ENCODE measurements at places on chromosomes 4 and X.

DNA sequence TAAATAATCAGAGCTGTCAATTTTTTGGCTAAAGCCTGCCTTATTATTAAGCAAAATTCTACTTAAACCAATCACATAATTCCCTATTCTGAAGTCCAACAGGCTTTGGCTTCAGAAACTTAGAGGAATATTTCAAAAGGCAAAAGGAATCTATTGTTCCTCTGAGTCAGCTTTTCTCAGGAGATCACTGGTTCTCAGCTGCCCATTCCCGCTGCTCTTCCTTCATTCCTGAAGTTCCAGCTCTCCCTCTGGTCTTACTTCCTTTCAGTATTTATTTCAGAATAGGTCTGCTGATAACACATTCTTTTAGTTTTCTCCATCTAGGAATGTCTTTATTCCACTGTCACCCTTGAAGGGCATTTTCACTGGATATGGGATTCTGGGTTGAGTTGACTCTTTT, 133.7 kb downstream of the SOWAHB start:
- no peak for DNase-seq

- no peak for DNase-seq
Measured at GRCh38 chrX:110304371-110304770, 13.5 kb downstream of the AMMECR1 start.

DNA sequence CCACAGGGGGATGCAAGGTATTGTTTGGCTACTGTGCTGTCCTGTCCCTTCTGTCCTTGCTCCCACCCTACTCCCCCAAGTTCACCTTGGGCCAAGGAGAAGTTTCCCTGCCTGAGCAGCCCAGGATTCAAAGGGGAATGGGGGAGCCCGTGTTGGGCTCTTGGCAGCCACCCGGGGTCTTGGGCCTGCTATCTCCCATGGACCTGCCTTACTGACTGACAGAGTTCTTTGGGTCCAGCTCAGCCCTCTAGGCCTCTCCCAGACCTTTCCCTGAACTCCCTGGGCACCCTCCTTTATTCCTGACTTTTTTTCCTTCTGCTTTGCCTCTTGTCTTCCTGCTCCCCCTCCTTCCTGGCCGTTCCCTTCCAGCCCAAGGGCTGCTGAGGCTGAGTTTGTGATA, 67.4 kb downstream of the STARD8 start:
- DNase-seq = no peak

DNA sequence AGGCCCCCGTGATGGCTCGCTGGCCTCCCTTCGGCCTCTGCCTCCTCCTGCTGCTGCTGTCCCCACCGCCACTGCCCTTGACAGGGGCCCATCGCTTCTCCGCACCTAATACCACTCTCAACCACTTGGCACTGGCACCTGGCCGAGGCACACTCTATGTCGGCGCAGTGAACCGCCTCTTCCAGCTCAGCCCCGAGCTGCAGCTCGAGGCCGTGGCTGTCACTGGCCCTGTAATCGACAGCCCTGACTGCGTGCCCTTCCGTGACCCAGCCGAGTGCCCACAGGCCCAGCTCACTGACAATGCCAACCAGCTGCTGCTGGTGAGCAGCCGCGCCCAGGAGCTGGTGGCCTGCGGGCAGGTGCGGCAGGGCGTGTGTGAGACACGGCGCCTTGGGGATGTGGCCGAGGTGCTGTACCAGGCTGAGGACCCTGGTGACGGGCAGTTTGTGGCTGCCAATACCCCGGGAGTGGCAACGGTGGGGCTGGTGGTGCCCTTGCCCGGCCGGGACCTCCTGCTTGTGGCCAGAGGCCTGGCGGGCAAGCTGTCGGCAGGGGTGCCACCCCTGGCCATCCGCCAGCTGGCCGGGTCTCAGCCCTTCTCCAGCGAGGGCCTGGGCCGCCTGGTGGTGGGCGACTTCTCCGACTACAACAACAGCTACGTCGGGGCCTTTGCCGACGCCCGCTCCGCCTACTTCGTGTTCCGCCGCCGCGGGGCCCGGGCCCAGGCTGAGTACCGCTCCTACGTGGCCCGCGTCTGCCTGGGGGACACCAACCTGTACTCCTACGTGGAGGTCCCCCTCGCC, 3.0 kb downstream of the PLXNB3 start:
- no peak for DNase-seq

- no peak for DNase-seq
Measured at GRCh38 chrX:10397349-10397748, 223.0 kb downstream of the MID1 start.

DNA sequence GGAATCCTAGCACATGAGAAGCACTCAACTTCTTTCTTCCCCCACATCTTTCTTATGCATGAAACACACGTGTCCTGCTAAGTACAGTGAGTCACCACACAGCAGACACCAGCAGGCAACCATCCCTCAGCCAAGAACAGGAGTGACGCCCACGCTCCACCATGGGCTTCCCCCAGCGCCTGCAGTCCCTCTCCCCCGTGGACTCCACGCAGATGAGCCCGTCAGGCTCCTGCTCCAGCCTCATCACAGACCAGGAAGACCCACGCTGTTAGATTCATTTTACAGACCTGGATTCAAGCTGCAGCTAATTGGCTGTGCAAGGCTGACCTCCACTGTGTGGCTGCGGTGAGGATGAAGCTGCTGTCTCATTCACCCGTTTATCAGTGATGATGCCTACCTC, 16.7 kb downstream of the HMX1 start:
- DNase-seq = no peak

GRCh38 chr4:150906987-150907633, 108.0 kb downstream of the LRBA start:
- no peak for DNase-seq

DNA sequence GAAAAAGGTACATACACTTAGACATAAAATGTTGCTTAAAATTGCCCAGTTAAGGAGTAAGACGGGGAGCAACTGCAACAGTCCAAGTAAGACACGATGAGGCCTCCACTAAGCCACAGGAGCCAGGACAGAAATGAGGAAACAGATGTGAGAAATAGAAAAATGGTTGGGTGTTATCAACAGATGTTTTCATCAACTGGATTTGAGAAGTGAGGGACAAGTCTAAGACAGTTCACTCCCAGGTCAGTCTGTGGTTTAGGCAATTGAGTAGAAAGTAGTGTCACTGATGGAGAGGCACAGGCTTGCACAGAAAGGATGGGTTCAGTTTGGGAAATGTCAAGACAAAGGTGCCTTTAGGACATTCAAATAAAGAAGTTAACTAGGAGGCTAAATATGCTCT, 23.5 kb upstream of the PHF8 start:
- no peak for DNase-seq

DNA sequence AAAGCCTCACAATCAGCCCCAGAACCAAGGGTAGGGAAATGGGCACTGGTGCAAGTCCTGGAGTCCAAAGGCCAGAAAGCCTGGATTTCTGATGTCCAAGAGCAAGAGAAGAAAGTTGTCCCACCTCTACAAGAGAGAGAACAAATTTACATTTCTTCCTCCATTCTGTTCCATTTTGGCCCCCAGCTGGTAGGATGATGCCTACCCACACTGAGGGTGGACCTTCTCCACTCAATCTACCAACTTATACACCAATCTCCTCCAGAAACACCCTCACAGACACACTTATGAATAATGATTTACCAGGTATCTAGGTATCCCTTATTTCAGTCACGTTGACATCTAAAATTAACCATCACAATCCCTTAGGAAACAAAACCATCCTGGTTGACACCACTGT, 367.8 kb upstream of the GRIA3 start:
- no peak for DNase-seq

DNA sequence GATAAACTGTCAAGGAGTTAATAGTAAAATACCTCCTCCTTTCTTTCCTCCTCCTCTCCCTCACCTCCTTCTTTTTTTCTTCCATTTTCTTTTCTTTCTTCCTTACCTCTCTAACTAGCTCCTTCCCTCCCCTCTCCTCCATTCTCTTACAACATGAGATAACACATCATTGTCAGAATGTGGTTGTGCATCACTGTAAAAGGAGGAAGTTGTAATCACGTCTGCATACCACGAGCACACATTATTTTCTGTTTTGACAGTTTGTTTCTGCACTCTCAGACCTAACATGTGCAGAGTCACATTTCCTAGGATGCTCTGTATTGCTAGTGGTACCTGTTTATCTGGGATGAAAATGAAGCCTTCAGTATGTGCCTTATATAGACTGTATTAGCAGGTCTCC, 9.1 kb downstream of the SLIT2 start:
- no peak for DNase-seq

DNA sequence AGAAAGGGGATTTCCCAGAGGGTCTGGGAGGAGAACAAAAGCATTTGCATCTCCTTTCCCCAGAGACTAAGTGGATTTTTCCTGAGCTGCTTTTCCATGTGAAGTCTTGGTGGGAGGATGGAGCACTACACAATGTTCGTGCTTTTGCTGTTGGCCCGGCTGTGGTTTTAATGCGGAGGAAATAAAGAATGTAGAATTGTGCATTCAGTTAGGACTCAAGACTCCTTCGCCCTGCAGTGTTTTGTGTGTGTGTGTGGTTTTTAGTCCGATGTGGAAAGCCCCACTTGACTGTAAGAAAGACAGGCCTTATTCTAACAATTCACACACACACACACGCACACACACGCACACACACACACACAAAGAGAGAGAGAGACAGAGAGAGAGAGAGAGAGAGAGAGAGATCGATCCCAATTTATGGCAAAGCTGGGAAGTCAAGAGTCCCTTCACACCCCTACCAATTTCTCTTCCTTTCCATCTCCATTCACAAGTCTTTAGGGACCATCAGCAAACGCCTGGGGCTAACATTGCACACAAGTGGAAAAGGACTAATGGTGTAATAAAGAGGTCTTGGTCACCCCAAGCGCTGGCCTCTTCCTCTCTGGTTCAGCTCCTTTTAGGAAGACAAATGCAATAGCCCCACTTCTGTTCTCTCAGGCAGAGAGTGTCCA, 44.2 kb downstream of the CLDN34 start:
- DNase-seq = no peak

Measured in activated CD4-positive, alpha-beta T cell treated with anti-CD3 and anti-CD28 coated beads, Interleukin-2, amount 50 U/mL, for 48 hours (primary cell).